Esophagus squamous epithelium (tissue), 5 donors: ENCODE measurements at places on chromosomes 5 and 9.

GRCh38 chr9:94887721-94888120 is 161.2 kb downstream of the AOPEP start:
- DNase-seq, result no peak

- no peak for DNase-seq
These were observed 229.7 kb upstream of the PIK3R1 start for GRCh38 chr5:67985686-67986387.

- no peak for DNase-seq
These were observed 52.3 kb downstream of the ARHGEF28 start for GRCh38 chr5:73678322-73678740.

DNA sequence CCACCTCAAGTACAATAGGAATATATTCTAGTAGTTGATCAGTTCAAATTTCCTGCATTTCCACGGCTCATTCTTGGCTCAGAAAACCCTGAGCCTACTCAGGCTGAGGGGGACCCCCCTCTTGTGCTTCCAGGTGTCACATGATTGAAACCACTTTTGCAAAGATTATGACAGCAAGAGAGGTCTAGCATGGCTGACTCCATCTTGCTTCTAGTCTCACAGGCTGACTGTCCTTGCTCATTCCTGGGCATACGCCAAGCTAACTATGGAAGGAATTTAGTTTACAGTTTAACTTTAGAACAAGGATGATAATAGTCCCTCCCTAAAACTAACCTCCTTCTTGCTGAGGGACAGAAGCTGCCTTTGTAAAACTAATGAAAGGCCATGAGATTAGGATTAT is 154.1 kb downstream of the SNX18 start:
- DNase-seq, result no peak

DNA sequence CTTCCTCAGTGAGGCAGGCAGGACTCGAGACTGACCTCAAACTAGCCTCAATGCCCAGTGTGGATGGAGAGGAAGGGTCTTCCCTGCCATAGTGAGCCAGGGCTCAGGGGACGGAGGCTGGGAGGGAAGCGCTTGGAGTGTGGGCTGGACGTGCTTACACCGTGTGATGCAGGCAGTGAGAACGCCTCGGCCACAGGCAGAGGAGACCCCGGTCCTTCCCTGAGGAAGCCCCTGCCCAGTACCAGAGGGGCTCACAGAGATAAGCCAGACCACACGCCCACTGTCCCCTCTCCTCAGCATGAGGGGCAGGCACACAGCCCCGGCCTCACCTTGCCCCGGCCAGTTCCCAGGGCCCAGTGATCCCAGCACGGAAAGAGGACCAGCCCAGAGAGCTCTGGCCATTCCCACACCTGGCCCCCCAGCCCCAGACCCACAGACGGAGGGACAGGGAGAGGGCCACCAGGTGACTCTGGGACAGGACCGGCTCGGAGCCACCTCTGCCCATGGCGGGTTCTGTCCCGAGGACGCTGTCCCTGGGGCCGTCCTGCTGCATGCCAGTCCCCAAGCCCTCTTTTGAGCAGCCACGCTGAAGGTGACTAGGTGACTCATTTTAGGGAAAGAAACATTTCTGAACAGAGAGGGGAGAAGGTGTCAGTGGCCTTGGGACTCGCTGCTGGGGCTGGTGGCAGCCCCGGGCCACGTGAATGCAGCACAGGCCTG is 6.0 kb upstream of the NSMF start:
- no peak for DNase-seq

GRCh38 chr5:118698774-118699173 is 289.6 kb downstream of the DTWD2 start:
- no peak for DNase-seq

DNA sequence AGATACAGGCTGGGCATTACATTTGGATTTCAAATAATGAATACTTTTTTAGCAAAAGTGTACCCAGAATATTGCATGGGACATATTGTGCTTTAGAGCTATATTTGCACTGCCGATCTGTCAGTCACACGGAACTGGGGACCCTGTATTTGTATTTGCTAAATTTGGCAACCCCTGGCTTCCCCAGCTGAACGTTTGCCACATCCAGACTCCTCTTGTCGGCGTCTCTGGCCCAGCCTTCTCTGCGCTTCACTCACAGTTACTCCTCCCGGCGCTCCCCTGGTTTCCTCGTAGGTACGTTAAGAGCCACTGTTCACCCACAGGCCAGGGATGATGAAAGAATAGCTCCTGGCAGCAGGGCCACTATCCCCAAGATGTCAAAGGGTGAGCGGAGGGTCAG is 58.7 kb downstream of the NSUN2 start:
- no peak for DNase-seq

GRCh38 chr9:122031157-122031556 is 62.0 kb downstream of the TTLL11 start:
- no peak for DNase-seq

GRCh38 chr5:38794986-38795385 is 50.8 kb upstream of the OSMR start:
- DNase-seq, result no peak

GRCh38 chr5:175347027-175347426 is 97.0 kb downstream of the DRD1 start:
- no peak for DNase-seq

DNA sequence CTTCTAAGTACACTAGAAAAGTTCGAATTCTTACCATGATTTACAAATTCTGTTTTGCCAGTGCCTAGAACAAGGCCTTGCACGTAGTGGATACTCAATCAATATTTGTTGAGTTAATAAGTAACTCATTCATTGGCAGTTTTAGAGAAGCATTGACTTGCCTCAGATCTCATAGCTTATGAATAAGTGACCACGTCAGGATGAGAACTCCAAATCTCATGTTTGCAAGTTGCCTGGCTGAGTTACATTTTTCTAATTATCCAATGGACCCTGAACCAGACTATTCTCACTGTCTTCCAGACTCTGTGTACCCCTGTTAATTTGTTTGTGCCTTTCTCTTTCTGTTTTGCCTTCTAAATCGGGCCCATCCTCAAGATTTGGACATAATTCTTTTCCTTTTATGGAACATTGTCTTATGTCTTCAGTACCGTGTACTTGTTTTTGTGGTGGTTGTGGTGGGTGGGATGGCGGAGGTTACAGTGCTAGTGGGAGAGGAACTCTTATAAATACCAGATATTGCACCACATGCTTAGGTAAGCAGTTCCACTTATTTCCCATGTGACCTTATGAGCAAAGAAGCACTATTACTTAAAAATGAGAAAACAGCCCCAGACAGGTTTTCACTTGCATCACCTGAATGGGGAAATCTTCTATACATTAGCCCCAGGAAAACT is 96.3 kb downstream of the UNC13B start:
- DNase-seq, result no peak

DNA sequence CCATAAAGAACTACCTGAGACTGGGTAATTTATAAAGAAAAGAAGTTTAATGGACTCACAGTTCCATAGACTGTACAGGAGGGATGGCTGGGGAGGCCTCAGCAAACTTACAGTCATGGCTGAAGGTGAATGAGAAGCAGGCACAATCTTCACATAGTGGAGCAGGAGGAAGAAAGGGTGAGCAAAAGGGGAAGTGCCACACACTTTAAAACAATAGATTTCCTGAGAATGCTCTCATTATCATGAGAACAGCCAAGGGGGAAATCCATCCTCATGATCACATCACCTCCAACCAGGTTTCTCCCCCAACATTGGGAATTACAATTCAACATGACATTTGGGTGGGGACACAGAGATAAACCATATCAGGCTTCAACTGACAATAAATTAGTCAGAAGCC is 664.9 kb downstream of the TAF11L14 start:
- DNase-seq, result no peak

- DNase-seq, result no peak
These were observed 3.2 kb upstream of the BTNL9 start for GRCh38 chr5:181036816-181037364.

GRCh38 chr9:4353236-4353635 is 53.4 kb upstream of the GLIS3 start:
- no peak for DNase-seq

DNA sequence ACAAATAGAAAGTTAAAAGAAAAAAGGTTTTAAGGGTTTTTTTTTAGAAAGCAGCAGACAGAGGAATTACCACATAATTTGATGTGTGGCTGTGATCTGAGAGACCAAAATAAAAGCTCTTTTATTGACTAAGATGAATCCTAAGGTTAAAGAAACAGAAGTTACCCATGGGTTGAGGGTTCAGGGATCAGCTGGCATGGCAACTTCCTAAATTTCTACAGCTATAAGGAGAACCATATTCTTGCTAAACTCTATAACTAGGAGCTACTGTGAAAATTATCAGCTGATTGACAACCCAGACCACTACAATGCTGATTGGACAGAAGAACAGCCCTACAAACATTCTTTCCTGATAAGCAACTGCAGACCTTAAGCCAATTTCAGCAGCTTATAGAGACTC is 40.2 kb downstream of the TMEM215 start:
- no peak for DNase-seq

- DNase-seq, result no peak
These were observed 79.3 kb downstream of the SHB start for GRCh38 chr9:37989701-37990100.

GRCh38 chr9:1939926-1940368 is 75.2 kb upstream of the SMARCA2 start:
- DNase-seq, result no peak

- DNase-seq, result no peak
These were observed 6.3 kb downstream of the CRHBP start for GRCh38 chr5:76958991-76959767.
